Activated CD4-positive, alpha-beta T cell treated with anti-CD3 and anti-CD28 coated beads, Interleukin-10, Interleukin-2, amounts not matched to agents 100 ng/mL and 50 ng/mL, durations not matched to agents 16 hours and 8 hours (primary cell): ENCODE measurements at places on chromosomes 1 and 21.

GRCh38 chr1:211309617-211310016, 17.0 kb upstream of the TRAF5 start:
- no peak for DNase-seq

DNA sequence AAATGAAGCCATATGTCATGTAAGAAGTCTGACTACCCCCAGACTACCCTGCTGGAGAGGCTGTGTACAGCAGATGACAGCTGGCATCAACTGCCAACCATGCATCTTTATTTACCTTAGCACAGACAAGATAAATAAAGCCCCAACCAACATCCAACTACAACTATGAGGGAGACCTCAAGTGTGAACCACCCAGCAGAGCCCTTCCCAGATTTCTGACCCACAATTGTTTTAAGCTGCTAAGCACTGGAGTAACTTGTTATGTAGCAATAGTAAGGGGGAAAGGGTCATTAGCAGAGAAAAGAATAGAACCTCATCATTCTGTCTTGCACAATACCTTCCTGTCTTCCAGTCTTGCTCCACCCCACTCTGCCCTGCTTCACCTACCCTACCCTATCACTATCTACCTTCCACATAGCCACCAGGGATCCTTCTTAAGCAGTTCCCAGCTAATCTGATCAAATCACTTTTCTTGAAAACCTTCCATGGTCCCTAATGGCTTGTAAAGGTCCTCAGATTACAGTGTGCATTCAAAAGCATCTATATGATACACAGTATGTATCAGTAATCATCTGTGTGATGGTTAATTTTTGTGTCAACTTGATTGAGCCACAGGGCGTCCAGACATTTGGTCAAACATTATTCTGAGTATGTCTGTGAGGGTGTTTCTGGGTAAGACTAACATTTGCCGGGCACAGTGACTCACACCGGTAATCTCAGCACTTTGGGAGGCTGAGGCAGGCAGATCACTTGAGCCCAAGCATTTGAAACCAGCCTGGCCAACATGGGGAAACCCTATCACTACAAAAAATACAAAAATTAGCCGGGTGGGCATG, 19.6 kb upstream of the RBM15 start:
- no peak for DNase-seq

DNA sequence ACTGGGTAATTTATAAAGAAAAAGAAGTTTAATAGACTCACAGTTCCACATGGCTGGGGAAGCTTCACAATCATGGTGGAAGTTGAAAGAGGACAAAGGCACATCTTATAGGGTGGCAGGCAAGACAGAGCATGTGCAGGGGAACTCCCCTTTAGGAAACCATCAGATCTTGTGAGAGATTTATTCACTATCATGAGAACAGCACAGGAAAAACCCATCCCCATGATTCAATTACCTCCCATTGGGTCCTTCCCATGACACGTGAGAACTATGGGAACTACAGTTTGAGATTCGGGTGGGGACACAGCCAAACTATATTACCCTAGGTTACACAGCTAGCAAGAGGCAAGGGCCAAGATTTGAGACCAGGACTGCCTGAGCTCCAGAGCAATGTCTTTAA, 30.4 kb upstream of the SOX13 start:
- no peak for DNase-seq

DNA sequence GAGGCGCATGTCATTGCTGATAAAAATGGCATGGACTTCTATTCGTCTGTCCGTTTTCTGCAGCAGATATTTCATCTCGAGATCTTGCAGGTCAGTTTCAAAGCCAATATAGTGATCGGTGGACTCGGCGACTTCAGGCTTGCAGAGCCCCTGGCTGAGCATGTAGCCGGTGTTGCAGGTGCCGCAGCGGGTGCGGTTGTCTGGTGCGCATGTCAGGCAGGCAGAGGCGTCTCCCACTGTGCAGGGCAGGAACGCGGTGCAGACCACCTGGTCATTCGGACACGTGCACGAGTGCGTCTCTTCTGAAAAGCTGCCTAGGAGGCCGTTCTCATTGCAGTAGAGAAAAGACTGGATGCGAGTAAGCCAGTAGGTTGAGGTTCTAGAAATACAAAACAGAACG, 378.9 kb downstream of the BRINP3 start:
- DNase-seq, result no peak

DNA sequence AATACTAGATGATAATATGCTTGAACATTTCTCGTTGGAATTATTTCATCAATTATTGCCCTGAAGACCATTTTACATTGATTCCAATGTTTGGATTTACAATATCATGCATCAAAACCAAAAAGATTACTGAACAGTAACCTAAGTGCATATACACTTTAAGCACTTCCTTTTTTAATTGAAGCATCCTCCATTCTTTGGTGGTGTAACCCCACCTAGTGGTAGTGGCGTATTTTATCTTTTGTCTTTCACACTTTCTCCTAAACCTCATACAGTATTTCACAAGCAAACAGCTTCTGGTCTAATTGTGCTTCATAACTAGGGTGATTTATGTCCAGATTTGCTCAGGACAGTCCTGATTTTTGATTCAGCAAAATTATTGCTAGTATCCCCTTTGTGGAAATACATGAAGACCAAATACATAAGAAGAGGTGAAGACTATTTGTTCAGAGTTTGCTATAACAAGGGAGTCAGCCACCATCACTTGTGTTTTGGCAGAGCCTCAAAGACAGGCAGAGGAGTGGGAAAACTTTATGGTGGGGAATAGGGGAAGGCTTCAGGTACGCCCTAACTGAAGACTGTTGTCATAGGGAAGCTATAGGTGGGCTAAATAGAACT, 3.4 kb upstream of the NVL start:
- peak; percentile 74 for DNase-seq

- DNase-seq, result no peak
Observed at GRCh38 chr1:240294566-240294965, 202.9 kb downstream of the FMN2 start.
